ENCODE measurements at places on chromosomes 6 and 20.

GRCh38 chr6:1482381-1483166 lies 93.2 kb downstream of the FOXF2 start:
- no peak for DNase-seq

GRCh38 chr6:37140145-37140544 lies 29.8 kb upstream of the PIM1 start:
- DNase-seq, result no peak

- no peak for DNase-seq
Measured at GRCh38 chr6:20135677-20136268, 76.5 kb downstream of the MBOAT1 start.

DNA sequence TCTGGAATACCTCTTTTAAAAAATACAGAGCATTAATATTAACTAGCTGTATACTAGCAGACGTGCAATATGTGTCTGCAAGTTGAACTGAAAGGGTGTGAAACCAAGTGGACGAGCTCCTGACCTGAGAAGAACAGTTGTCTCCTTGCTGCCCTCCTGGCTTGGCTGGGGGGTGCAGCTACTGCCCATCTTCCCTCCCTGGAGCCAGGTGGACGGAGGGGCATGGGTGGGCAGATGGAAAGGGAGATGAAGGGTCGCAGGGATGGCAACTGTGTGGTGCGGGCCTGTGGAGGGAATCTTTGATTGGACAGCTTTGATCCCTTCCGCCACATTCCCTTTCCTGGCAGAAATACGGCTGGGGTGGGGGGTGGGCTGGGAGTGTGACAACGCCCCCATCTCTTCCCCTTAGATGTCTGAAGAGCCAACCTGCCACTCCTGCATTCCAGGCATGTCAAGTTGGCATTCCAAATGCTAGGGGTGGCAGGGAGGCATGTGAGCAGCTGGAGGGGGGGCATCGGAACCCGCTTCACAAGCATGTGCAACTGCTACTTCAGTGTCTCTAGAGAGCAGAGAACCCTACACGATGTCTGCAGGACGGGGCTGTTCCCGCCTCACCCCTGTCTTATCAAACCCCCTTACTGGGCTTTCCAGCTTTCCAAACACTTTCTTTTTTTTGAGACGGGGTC lies 37.3 kb downstream of the SRSF3 start:
- no peak for DNase-seq

DNA sequence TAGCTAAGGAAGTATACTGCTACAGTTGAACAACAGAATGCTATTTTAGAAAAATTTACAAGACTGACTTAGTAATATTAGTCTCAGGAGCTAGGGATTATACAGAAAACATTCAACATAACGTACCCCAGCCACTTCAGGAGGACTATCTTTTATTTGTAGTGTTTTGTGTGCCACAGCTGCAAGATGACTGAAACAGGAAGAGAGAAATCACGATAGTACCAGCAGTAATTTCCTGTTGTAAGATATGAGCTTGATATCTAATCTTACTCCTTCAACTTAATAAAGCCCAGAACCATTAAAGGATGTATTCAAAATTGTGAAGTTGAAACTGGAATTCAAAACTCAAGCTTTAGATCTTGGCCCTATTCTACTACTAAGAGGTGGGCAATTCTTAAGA lies 42.1 kb downstream of the SLC35A1 start:
- no peak for DNase-seq

DNA sequence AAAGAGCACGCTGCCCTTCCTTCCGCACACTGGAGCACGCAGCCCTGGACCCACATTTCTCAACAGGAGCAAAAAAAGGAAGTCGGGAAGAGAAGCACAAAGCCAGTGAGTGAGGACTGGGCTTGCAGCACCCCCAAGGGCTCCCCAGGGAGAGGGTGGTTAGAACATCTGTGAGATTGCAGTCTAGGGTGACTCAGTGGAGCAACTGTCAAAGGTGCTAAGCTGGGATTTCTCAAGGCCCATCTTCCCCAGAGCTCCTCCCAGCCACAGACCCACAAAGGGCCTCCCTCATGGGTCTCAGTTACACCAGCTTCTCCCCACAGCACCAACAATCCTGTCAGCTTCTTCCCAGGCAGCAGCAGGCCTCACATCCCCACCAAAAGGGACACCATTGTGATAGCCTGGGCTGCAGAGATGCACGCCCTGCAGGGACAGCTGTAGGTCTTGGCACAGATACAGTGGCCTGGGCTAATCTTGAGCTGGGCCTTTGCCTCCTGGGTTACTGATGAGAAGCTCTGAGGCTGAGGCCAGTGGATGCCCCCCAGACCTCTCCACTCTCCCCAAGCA lies 39.6 kb upstream of the CD93 start:
- no peak for DNase-seq

GRCh38 chr6:103680116-103680515 lies 1179.6 kb downstream of the HACE1 start:
- no peak for DNase-seq

- no peak for DNase-seq
Measured at GRCh38 chr6:111057074-111057752, 30.1 kb upstream of the SLC16A10 start.

- no peak for DNase-seq
Measured at GRCh38 chr6:101396548-101397173, 3.2 kb downstream of the GRIK2 start.

GRCh38 chr20:57619051-57619831 lies 985 bp downstream of the ZBP1 start:
- DNase-seq, result no peak

DNA sequence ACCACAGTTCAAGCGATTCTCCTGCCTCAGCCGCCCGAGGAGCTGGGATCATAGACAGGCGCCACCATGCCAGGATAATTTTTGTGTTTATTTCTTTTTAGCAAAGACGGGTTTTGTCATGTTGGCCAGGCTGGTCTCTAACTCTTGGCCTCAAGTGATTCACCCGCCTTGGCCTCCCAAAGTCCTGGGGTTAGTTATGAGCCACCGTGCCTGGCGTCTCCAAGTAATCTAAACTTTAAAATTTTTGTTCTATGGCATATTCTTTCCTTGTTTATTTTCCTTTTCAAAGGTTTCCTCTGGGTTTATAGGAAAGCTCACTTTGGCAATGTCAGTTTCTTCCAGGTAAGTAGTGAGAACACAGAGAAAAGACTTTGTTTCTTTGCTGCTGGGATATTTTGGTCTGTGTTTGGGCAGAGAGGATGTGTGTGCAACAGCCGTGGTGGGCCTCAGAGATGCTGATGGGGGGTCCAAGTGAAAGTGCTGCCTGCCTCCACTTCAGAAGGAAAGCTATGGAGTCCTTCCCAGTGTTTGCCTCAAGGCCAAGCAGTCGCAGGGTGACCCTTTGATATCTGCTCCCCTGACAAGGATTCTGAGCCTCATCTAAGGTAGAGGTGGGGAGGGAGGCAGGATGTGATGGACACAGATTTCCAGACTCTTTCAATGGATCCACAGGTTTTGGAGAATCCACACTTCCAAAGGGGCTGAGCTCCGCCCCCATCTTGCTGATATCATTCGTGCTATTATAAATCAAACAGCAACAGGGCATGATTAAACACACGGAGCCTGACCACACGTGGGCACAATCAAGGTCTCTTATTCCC lies 2.3 kb downstream of the LRP11 start:
- DNase-seq, result no peak

GRCh38 chr20:62239278-62239879 lies 1.1 kb downstream of the OSBPL2 start:
- DNase-seq, result no peak

DNA sequence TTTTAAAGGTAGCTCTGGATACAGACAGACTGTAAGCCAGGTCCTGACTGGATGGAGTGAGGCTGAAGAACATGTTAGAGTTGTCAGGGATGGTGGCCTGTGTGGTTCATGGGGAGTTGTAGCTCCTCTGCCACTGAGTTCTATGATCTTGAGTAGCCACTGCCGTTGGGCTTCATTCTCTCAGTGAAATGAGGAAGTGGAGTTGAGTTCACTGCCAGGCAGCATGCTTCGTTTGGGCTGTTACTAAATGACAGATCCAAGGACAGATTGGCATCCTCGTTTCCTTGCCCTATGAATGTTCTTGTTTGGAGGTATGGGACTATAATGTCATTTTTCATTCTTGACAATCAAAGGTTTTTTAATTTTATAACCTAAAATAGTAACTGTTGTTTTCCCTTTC lies 37.2 kb downstream of the SCAND1 start:
- no peak for DNase-seq

DNA sequence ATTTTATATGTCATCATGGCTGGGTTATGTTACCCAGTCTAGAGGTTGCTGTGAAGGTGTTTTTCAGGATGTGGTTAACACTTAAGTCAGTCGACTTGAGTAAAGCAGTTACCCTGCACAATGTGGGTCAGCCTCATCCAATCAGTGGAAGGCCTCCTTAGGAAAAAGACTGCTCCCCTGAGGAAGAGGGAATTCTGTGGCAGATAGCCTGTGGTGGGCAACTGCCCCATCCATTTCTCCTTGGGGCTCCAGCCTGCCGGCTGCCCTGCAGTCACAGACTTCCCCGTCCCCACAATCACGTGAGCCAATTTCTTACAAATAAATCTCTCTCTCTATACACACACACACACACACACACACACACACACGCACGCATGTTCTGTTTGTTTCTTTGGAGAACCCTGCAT lies 34.5 kb upstream of the MPC1 start:
- DNase-seq, result no peak

DNA sequence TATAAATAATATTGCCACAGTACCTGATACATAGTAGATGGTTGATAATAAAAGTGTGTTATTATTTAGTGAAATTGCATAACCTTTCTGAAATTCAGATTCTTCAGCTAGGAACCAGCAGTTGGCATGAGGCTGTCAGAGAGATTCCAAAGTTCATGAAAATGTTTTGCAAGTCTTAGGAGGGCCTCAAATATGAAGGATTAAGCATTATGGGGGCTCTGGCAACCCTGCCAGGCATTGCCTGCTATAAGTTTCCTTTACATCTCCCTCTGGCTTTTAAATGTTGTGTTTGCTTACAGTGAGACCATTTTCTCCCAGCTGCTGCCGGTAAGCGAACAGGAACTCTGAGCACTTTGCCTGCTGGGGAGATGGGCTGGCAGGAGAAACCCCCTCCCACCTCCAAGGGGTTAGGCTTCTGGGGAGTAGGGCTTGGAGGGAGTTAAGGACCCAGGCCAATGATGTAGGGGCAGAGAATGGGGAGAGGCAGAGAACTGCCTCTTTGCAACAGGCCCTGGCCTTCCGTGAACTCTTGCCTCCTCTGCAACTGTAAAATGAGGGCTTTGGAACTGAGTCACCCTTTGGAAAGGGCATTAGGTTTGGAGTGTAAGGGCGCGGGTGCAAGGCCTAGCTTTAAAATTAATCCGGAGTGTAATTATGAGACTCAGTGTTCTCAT lies 33.2 kb upstream of the KIF3B start:
- DNase-seq, result no peak

DNA sequence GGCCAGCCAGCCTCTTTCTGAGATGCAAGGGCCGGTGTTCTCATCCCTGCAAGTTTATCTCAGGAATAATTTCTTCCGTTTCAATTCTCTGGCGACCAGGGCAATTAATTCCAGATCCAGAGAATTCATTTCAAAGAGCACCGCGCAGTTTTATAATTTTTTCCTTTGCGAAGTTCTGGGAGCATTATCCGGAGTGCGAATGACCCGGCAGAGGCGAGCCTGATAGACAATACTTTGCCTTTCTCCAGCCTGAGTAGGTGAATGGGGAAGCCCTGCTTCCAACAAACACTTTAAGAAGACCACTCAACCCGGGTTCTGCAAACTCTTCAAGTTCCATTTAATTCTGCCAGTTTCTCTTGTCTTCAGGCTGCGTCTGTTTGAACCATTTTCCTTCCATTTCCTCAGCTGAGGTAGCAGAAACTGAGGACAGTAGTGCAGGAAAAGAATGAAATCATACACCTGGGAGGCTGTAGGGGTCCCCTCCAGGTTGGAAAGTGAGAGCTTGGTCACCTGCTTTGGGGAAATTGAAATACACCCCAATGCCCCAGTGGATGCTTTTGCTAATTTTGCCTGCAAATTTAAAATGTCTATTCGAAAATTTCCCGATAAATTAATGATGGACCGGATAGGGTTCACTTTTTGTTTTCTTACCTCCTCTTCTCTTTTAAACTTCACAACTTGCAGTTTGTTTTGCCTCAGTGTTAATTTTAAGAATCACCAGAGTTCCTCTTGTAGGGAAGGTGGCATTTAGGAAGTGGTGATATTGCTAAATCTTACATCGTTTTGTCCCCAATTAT lies 1.1 kb downstream of the VGLL2 start:
- DNase-seq, result no peak

- no peak for DNase-seq
Measured at GRCh38 chr20:6168204-6168603, 45.4 kb upstream of the FERMT1 start.

DNA sequence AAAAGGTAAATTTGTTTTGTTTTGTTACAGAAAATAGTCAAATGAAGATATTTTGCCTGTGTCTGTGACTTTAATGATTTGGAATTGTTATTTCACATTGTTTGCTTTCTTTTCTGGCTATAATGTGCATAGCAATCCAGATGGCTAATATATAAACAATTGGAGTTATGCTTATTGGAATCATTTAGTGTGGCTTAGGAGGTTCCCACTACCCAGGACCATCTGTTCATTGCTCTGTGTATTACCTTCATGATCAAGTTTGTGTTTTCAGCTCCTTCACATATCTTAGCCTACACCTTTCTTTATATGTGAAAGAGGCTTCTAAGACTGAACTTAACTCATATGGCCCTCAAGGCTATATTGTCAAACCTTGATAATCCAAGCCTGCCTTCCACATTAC lies 232.9 kb downstream of the BCKDHB start:
- DNase-seq, result no peak

DNA sequence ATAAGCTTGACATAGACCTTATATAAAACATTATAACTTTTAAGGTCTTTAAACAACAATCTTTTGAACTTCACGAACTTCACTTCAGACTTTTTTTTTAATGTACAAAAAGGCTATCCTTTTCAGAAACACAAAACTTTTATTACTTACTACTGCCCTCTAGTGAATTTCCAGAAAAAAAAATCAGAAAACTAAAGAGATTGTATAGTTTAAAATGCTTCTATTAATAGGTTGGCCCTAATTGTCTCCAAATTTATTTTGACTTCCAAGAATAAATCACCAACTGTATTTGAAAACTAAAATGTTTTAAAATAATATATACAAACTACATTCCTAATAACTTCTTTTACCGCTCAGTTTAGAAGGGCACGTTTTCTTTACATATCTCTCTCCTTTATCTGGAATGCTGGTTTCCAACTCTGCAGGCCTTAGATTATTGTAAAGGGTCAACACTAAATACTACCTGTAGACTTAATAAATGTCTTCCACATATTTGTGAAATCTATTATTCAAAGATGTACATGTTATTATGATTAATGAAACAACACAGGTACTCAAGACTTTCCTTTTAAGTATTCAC lies 66.8 kb downstream of the LMBRD1 start:
- DNase-seq, result no peak

DNA sequence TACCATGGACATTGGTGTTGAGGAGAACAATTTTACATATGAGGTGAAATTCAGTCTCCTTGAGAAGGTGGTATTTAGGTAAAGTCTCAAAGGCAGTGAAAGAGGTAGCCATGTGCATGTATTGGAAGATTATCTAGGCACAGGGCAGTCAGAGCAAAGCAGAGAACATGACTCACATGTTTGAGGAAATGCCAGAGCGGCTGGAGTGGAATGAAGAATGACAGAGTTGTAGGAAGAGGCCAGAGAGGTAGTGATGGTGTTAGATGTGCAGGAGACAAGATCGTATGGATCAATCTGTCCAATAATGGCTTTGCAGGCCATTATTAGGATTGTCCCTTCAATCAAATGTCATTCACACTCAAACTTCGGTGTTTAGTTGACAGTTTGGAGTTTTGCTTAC lies 449.4 kb upstream of the PTCHD4 start:
- DNase-seq, result no peak
